ENCODE measurements at places on chromosomes 3 and 15.

DNA sequence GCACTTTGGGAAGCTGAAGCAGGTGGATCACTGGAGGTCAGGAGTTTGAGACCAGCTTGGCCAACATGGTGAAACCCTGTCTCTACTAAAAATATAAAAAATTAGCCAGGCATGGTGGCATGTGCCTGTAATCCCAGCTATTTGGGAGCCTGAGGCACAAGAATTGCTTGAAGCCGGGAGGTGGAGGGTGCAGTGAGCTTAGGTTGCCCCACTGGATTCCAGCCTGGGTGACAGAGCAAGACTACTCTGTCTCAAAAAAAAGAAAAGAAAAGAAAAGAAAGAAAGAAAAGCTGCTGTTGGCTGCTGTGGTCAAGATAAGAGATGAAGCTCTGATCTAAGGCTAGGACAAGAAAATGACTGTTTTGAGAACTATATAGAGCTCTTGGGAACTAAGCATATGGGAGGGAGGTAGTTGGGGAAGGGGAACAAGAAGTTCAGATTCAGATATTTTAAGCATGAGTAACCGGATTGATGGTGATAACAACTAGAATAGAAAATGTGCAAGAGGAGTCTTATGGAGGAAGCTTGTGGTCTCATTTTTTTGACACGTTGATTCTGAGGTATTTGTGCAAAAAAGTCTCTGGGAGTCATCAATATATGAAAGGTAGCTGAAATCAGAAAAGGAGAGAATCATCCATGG is 25.7 kb downstream of the DNAH12 start:
- DNase-seq, result no peak

- DNase-seq, result no peak
Measured at GRCh38 chr3:58664611-58665010, 2.0 kb downstream of the FAM3D start.

DNA sequence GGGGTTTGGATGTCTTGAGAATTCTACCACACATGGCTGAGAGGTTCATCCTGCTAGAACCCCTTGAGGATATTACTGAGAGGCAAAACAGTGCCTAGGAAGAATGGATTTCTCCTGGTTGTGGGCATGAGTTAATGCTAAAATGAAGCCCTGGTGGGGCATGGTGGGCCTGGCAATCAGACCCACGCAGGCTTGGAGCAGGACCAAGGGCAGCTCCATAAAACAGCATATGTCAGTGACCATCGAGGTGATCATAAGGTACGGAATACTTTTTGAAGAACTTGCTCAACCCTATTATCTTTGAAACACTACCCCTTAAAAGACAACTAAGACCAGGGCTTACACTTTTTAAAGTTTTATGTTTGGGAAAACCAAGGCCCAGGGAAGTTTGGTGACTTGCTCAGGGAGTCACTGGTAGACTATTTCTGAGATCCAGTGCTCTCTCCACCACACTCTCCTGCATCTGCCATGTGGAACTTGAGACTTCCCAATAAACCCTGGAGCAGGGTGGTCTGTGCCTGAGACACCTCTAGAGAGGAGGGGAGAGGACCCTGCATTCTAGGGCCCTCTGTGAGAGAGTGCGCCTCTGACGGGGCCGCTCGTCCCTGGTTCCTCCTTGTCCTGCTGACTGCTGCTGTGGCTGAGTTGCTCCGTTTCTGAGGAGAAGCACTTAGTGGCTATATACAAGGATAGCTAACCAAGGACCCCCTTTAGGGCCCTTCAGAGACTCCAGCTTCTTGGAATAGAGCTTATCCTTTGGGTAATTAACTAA is 28.0 kb upstream of the TIMP4 start:
- DNase-seq, result no peak

- DNase-seq, result no peak
Measured at GRCh38 chr3:9787714-9788113, 4.6 kb downstream of the TADA3 start.

- no peak for DNase-seq
Measured at GRCh38 chr3:143234526-143234925, 115.0 kb downstream of the CHST2 start.

DNA sequence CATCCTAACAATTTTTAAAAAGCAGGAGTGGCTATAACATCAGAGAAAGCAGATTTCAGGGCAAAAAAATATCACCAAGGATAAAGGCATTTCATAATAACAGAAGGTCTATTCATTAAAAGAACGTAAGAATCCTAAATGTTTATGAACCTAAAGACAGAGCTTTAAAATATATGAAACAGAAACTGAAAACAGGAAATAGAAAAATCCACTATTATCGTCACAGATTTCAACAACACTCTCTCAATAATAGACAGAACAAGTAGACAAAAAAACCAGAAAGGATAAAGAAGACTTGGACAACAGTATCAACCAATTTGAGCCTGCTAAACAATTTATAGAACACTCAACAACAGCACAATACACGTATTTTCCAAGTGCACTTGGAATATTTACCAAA is 71.4 kb downstream of the FBXL22 start:
- DNase-seq, result peak; percentile 54

DNA sequence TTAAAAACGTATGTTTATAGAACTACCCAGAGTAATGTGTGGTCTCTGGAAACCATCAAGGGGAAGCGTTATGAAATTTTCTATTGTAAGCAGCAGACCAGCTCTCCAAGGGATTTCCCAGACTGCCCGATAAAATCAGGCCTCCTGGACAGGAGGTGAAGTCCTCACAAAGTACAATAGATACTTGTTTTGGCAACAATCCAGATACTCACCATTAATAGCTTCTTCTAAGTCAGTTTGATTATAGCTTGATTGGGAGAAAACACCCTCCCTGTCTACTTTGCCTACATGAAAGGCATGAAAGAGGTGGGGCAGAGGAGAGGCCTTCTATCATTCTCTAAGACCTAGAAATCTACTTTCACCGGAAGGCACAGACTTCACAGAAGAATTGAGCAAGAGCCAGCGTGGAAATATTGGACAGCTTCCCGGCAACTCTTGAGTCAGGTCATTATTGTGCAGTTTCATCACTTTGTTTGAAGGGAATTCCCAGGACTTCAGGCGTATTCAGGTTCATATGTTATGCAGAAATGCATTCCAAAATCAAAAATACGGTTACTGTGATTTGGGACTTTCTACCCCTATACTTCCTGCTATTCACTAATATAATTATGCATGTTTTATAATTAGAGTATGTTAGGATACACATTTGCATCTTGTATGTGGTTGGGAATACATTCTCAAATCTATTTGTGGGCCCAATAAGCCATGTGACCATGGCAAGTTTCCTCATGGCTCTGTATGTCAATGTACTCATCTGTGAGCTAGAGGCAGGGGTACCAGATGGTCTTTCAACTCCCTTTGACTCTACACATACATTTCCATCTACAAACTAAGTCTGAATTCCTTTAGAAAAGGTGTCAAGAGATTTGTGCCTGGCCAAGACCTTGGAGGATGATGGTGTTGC is 103.5 kb downstream of the CD47 start:
- DNase-seq, result no peak

GRCh38 chr15:40982855-40983254 is 29.6 kb downstream of the CHAC1 start:
- DNase-seq, result no peak

DNA sequence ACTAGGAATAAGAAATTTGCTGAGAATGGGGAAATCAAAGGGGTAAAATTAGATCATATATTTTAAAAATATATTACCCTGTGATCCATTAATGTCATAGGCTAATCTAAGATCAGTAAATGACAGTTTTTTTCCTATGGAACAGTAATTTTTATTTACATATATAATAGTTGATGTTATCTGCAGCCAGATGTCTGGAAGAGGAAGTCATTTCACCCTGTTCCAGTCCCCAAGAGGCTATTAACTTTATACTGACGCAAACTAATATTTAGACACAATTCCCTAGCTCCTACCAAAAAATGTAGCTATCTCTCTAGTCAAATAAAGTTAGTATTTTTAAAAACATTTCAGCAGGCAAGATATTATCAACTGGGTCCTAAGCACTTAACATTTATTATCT is 558.0 kb downstream of the MECOM start:
- no peak for DNase-seq

DNA sequence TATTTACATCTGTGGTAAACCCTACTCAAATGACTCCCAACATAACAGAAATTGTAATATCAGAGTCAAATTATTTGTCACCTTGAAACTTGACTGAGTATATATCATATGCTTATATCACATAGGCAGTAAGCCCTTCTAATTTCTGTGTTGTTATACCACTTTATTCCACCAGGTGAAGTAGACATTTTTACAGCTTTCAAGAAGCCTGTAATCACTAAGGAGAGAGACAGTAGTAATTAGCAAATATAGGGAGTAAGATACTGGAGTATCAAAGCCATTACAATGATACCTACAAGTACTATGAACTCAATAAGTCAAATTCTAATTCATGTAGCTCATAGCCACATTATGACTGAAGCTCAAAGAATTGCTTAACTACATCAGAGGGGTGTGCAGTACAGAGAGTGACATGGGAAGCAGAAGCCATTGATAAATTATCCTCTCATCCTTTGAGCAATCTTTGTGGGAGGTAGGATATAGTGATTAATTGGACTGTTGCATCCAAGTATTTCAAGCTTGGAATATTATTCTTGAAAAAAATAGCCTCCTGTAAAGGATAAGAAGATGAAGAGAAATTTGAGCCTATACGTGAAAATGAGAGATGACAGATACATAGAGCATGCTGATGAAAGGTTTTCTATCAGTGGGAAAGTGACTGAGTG is 1005.9 kb downstream of the ZPLD1 start:
- DNase-seq, result no peak

GRCh38 chr3:78798266-78798832 is 969.4 kb downstream of the ROBO1 start:
- DNase-seq, result no peak

- DNase-seq, result no peak
Measured at GRCh38 chr15:76753131-76753530, 152.0 kb downstream of the SCAPER start.

- no peak for DNase-seq
Measured at GRCh38 chr15:74863239-74864056, 9.7 kb downstream of the SCAMP2 start.

DNA sequence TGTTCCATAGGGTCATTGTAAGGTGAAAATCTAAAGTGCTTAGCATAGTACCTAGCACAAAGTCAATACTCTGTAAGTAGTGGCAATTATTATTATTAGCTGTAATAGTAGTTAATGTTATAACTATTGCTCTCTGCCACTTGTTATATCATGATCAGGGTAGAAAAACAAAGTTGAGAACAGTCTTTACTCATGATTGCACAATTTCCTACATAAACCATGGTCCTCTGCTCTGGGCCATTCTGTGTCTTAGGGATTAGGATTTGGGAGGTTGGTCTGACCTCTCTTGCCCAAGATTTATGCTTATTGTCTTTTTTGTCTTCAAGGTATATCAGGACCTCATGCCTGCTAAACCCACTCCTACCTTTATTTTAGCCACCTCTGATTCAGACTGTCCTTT is 4.3 kb upstream of the LRRC58 start:
- no peak for DNase-seq

- no peak for DNase-seq
Measured at GRCh38 chr3:171828902-171829770, 14.0 kb upstream of the TMEM212 start.

DNA sequence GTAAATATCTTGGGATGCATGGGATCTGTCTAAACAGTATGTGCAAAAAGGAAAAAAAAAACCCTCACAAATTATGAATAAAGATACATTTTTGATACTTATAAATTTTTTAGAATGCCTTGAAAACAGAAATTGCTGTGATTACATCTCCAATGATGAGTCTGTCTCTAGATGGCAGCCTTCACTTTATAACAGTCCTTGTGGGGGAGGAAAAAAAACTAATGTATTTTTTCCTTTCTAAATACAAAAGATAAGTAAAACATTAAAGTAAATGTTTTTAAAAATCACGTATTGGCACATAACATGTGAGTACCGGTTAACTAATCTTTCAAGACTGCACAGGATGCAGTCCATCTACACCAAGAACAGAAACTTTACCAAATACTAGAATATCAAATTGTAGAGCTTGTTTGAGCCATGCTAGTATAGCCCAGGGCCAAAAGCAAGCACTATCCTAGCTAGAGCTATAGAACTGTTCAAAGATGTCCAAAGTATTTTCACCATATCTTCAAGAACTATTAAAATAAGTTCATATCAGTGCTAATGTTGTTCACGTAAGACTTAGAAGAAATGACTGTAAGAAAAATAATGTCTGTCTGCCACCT is 206.4 kb downstream of the STAG1 start:
- peak; percentile 11 for DNase-seq

GRCh38 chr3:1594940-1595339 is 502.1 kb downstream of the CNTN6 start:
- DNase-seq, result no peak

GRCh38 chr3:183892610-183893214 is 8.0 kb upstream of the PARL start:
- DNase-seq, result no peak

DNA sequence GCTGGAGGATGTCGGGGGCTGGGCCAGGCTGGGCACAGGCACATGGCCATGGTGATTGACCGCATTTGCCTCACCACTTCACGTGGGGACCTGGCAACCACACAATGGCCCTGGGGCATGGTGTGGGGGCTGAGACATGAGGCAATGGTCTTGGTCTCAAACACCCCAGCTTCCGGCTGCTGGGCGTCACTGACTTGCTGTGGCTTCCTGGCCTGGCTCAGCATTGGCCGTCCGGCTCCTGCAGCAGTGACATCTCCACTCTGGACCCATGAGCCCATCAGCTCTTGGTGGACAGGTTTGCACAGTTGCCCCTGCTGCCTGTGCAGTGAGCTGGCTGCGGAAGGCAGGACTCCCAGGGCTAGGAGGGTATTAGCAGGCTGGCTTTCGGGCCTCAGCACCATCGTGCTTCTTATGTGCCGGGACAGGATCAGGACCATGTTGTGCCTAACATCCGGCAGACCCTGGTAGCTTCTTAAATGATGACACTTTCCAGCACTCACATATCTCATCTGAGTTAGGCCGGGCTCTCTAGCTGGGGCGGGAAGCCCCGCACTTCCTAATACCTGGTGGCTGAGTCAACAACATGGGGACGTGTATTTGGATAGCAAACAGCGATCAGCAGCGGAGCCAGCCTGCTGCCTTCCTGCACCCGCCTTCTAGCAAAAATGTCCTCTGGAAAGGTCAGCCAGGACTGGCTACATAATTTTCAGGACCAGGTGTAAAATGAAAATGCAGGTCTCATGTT is 34.1 kb downstream of the ZNF710 start:
- DNase-seq, result peak; percentile 28

- no peak for DNase-seq
Measured at GRCh38 chr3:39347586-39347876, 18.0 kb downstream of the CCR8 start.

DNA sequence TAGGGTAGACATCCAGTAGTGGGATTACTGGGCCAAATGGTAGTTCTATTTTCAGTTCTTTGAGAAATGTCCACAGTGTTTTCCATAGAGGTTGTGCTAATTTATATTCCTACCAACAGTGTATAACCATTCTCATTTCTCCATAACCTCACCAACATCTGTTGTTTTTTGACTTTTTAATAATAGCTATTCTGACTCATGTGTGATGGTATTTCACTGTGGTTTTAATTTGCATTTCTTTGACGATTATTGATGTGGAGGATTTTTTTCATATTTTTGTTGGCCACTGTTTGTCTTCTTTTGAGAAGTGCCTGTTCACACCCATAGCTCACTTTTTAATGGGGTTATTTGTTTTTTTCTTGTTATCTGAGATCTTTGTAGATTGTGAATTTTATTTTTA is 125.2 kb downstream of the CFAP20DC start:
- DNase-seq, result no peak
